ENCODE measurements at places on chromosomes 11 and 22.

- DNase-seq: no peak
Observed at GRCh38 chr22:48715511-48715910, 1112.2 kb downstream of the BRD1 start.

DNA sequence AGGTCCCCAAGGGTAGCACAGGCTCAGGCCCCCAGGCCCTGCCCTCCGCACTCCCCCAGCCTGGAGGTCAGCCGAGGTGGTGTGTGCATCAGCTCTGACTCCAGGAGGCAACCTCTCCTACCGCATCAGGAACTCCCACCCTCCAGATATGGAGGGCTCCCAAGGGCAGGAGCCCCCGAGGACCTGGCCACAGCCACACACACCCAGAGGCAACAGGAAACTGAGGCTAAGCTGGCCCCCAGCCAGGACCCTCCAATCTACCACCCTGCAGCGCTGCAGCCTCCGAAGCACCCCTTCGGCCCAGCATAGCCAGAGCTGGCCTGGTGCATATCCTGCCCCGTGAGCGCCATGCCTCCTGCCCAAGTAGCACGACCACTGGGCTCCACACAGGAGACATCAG lies 104.0 kb downstream of the MED15 start:
- no peak for DNase-seq

DNA sequence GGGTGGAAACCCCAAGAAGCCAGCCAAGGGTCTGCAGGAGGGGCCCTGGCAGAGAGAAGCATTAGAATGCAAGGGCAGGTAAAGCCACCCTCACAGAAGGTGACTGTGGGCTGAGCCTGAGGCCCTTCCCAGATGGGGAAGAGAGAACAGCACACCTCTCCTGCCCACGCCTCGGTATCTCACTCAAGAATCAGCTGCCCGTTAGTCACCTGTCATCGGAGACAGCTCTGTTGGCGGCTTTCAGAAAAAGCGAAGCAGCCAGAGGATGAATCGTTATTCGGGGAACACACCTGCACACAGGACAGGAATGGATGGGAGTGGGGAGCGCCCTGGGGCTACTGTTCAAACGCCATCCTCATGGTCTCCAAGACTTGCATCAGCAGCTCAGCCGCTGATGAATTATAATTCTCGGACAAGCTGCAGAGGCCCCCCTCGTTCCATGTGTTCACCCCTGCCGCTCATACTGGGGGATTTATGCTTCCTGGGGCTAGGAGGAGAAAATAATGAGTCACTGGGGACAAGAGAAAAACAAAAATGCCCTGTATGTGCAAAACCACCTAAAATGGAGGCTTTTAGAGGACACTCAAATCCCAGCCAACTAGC lies 21.6 kb upstream of the TMA7B start:
- no peak for DNase-seq

DNA sequence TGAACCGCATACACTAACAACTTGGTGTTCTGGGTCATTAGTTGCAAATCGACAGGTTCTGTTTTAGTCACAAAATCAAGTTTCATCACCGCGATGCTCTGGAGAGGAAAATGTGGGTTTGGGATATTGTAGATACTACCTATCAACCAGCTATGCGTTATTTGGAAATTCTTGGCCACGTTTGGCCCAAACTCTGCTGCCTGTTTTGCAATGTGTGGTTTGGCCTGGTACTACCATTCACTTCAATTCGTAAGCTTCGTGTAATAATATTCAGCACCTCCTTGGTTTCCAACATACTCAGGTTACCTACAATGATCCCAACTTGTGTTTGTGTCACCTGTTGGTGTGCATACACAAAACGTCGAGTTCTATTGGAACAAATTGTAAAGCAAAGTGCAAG lies 16.2 kb upstream of the ACER3 start:
- no peak for DNase-seq

DNA sequence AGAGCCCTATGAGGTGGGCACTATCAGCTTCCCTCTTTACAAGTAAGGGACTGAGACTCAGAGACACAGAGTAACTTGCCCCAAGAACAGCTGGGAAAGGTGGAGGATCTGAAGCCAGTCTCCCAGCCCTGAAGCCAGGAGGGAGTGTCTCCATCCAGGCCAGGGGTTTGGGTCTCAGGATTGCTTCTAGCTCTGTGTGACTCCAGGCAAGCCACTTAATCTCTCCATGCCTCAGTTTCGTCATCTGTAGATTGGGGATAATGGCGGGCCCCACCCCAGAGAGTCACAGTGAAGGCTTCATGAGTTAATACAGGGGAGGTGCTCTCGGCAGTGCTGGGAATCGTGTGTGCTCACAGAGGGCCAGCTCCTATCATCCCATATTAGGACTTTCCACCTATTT lies 10.5 kb downstream of the MAP4K2 start:
- no peak for DNase-seq

GRCh38 chr11:70525466-70525865 lies 127.1 kb downstream of the CTTN start:
- no peak for DNase-seq

- DNase-seq: no peak
Observed at GRCh38 chr11:44530413-44531115, 34.9 kb upstream of the CD82 start.

GRCh38 chr11:32829157-32829679 lies 509 bp upstream of the PRRG4 start:
- no peak for DNase-seq

GRCh38 chr11:6694229-6694535 lies 11.0 kb upstream of the MRPL17 start:
- DNase-seq: no peak

DNA sequence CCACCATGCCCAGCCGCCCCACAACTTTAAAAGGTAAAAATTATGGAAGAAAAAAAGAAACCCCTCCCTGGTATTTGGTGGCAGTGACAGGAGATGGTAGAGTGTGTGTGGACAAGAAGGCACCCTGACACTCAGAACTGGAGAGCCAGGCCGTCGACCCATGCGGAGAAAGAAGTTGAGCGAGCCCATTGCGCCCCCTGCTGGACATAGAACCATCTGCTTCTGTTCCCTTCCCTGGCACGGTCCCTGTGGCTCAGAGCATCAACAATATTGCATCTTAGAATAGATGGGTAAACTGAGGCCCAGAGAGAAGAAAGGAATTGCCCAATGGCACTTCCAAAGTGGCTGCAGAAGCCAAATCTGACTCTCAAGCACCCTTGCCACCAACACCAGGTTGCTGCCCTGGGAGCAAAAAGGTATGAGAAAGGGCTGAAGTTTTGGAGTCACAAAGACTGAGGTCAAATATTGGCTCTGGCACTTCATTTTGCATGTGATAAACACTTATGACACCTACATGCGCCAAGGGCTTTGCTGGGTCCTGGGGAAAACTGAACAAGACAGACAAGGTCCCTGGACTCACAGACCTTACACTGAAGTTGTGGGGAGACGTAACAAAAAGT lies 8.6 kb downstream of the MRPL11 start:
- DNase-seq: no peak

GRCh38 chr22:50483106-50483505 lies 1.8 kb downstream of the ADM2 start:
- DNase-seq: no peak

DNA sequence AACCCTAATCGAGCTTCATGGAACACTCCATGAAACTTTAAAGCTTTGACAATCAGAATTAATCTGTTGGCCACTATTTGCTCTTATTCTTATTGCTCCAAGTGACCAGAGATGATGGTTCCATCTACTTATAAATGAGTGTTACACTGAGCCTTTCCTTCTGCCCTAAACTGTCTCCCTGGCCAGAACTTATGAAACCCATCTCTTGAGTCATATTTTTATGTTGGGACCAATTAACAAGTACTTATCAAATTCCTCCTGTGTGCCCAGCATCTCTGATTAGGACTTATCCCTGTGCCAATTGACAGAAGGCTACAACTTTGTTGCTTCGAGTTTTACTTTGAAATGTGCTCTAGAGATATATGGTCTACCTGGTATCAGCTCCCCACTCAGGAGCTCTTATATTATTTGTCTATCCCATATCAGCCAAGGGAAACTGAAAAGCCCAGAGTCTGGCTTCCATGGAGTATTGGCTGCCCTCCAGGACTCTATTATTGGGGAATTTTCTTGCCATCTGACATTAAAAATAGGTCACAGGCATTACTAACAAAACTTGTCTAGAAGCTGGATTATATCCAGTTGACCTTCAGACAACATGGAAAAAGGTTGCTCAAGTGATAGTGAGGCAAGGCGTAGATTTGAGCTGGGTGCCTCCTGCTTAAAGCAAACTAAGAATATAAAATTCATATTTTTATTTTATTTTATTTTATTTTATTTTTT lies 8.8 kb downstream of the KREMEN1 start:
- no peak for DNase-seq

DNA sequence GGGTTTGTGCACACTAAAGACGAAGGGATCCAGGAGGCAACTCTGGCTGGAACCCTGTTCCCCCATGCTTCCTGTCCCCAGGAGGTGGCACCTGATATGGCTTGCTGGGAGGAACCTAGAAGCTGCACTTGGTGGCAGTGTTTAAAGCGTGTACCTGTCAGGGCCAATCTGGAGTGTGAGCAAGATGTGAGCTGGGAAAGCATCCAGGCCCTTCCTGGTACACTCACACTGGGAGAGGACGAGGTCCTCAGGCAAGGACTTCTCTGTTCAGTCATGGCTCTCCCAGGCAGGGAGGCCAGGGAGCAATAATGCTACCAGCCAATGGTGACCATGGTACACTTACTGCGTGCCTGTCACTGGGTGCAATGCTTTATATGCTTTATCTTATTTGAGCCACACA lies 130.7 kb upstream of the NECTIN1 start:
- no peak for DNase-seq

GRCh38 chr11:43327987-43328386 lies 16.2 kb downstream of the API5 start:
- DNase-seq: peak; percentile 37

GRCh38 chr11:74707602-74708510 lies 23.4 kb downstream of the CHRDL2 start:
- no peak for DNase-seq

- DNase-seq: peak; percentile 65
Observed at GRCh38 chr11:19891022-19891421, 178.4 kb downstream of the NAV2 start.

GRCh38 chr22:19052941-19053541 lies 69.2 kb downstream of the DGCR2 start:
- DNase-seq: no peak

DNA sequence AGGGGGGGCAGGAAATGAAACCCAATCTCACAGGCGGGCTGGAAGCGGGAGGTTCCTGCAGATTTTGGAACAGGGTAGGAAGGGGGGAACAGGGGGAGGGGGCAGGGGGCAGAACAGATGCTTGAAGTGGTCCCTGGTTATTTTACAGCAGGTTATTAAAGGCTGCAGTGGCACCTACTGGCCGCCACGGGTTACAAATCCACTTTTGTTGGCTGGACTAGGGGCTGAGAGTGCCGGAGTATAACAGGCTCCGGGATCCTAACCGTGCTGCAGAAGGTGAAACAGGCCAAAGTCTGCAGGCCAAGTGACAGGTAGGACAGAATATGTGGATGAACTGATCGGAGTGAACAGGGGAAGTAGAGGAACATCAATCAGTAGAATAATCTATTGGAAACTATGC lies 2.5 kb downstream of the ROBO3 start:
- DNase-seq: no peak

DNA sequence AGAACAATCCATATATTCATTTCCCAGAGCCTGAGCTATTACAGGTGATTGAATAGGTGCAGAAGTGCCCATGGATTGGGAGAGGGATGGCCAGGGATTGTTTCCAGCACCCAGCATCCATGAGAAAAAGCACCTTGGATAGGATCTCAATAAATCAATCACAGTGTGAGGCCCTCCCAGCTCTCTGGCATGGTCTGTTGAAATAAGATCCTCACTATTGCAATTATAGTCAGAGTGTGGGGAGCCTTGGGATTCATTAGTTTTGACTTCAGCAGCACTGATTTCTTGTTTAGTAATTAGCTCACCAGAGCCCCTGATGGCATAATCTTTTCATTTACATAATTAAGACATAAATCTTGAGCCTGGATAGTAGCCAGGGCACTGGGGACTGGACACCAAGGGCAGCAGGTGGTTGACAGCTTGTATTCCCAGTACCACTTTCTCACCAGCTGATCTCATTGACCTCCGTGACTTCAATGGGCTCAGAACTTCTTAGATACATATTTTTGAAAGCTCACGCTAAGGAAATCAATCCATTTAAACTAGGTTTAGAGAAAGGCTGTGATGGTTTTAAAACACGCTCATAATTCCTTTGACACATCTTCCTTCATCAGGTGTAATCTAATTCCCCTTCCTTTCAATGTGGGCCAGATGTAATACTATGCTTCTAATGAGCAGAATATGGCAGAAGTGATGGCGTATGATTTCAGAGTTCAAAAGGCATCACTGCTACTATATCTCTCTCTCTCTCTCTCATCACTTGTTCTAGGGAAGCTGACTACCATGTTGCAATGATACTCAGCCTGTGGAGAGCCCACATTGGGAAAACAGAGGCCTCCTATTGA lies 22.1 kb upstream of the DRD2 start:
- DNase-seq: no peak

DNA sequence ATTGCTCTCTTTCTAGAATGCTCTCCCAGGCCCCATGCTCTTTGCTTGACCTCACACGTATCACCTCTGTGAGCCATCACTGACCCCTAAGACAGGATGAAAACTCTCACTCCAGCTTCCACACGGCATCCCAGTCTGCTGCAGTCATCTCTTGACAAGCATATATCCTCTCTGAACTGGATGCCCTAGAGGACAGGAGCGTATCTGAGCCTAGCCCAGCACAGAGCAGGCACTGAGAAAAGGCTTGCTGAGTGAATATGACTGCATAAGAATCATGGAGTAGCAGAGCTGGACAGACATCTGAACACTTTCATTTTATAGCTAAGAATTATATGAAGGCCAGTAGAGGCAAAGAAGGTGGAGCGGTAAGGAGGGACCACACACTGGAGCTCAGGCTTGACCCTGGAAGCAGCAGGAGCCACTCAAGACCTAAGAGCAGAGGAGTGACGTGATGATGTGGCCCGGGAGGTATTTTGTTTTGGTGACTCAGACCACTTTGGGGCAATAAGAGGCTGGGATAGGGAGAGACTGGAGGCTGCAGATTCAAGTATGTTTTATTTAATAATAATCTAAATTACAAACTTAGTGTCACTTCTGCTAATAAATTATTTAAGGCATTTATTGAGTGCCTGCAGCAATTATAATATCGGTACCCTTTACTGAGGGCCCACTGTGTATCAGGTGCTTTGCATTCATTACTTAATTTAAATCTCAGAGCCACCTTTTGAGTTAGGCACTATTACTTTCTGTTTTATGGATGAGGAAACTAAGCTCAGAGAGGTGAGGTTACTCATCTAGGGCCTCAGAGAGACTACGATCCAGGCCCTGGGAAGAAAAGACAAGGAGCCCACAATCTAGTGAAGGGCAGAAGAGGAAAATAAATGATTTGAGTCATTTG lies 42.6 kb downstream of the MAP6 start:
- DNase-seq: peak; percentile 57

- DNase-seq: no peak
Observed at GRCh38 chr11:126400479-126400878, 45.0 kb downstream of the ST3GAL4 start.

Data from BJ (cell line).